ENCODE measurements at places on chromosomes 1 and 21.

DNA sequence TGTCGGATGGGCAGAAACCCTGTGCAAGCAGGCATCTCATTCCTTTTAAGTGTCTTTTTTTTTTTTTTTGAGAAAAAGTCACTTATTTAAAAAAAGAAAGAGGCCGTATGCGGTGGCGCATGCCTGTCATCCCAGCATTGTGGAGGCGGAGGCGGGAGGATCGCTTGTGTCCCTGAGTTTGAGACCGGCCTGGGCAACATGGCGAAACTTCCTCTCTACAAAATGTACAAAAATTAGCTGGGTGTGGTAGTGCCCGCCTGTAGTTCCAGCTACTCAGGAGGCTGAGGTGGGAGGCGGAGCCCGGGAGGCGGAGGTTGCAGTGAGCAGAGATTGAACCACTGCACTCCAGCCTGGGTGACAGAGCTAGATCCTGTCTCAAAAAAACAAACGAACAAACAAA is 1.7 kb downstream of the GPR137B start:
- H3K27me3 ChIP-seq: peaks cover 11% of the 10 kb centered on the region
- no peak for DNase-seq
- no peak overlapping the region for H3K27ac ChIP-seq

DNA sequence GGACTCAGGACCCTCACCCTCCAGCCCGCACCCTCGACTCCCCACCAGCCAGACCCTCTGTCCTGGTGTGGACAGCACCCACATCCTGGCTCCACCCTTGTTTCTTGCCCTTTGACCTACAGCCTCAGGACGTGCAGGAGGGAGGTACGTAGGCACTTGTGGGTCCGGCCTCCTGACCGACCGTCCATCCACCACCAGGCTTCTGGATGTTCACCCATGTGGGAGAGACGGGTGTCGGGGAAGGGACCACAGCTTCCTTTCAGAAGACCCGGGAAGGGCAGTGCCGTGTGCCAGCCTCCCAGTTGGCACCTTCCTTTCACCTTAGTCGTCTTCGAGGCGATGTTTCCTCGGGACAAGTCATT is 61.4 kb downstream of the PRKCZ start:
- H3K36me3 ChIP-seq: peaks cover 3% of the 10 kb centered on the region
- H3K4me3 ChIP-seq: no peak overlapping the region
- H3K4me1 ChIP-seq: peaks cover 11% of the 10 kb centered on the region
- no peak for DNase-seq

GRCh38 chr1:27372022-27372807 is 2.4 kb downstream of the FCN3 start:
- H3K27ac ChIP-seq: no peak overlapping the region
- no peak for DNase-seq
- H3K4me3 ChIP-seq: no peak overlapping the region
- H3K36me3 ChIP-seq: no peaks in the 10 kb centered on the region
- H3K4me1 ChIP-seq: peaks cover 18% of the 10 kb centered on the region
- H3K27me3 ChIP-seq: no peaks in the 10 kb centered on the region

- H3K4me3 ChIP-seq: peak overlapping the region; percentile 94
- peaks cover 20% of the 10 kb centered on the region for H3K4me1 ChIP-seq
- H3K27ac ChIP-seq: peak overlapping the region; percentile 92
- no peaks in the 10 kb centered on the region for H3K36me3 ChIP-seq
- DNase-seq: no peak
- no peaks in the 10 kb centered on the region for H3K27me3 ChIP-seq
Observed at GRCh38 chr1:150514260-150514659, 1.3 kb upstream of the FALEC start.

GRCh38 chr1:189185097-189185496 is 1292.6 kb downstream of the BRINP3 start:
- no peaks in the 10 kb centered on the region for H3K36me3 ChIP-seq
- H3K27ac ChIP-seq: no peak overlapping the region
- no peaks in the 10 kb centered on the region for H3K4me1 ChIP-seq
- no peak overlapping the region for H3K4me3 ChIP-seq
- H3K27me3 ChIP-seq: no peaks in the 10 kb centered on the region

DNA sequence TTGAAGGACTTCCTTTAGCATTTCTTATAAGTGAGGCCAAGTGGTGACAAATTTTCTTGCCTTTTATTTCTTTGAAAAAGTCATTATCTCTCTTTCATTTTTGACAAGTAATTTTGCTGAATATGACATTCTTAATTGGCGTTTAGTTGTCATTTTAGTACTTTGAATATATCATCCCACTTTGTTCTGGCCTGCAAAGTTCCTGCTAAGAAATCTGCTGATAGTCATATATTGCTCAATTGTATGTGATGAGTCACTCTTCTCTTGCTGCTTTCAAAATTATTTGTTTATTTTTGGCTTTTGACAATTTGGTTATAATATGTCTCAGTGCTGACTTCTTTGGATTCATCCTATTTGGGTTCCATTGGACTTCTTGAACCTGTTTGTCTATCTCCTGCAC is 312.6 kb downstream of the DUSP10 start:
- no peaks in the 10 kb centered on the region for H3K4me1 ChIP-seq
- peaks cover 6% of the 10 kb centered on the region for H3K36me3 ChIP-seq
- DNase-seq: no peak

GRCh38 chr21:36127250-36127904 is 7.5 kb upstream of the CBR3 start:
- no peak overlapping the region for H3K4me3 ChIP-seq
- peak overlapping the region; percentile 72 for H3K27ac ChIP-seq
- DNase-seq: no peak

- H3K27me3 ChIP-seq: no peaks in the 10 kb centered on the region
- no peaks in the 10 kb centered on the region for H3K4me1 ChIP-seq
- H3K36me3 ChIP-seq: no peaks in the 10 kb centered on the region
- DNase-seq: no peak
- no peak overlapping the region for H3K4me3 ChIP-seq
- H3K27ac ChIP-seq: no peak overlapping the region
Observed at GRCh38 chr1:86450847-86451246, 17.9 kb upstream of the CLCA1 start.

DNA sequence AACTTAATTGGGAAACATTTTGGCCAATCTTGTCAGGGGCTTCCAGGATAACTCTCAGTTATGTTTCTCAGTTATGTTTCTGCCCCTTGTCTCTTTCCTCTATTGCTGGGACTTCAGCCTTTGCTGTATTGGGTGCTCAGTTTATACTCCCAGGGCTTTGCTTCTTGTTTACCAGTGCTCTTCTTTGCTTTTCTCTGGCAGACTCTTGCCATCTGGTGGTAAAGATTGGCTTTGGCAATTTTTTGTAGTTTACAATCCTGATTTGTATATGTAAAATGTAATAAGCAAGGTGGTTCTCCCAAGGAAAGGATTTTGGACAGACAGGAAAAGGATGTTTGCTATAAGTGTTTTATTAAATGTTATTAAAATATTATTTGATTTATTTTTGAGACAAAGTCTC is 37.9 kb downstream of the FABP3 start:
- H3K27ac ChIP-seq: no peak overlapping the region
- no peaks in the 10 kb centered on the region for H3K27me3 ChIP-seq
- H3K4me3 ChIP-seq: no peak overlapping the region
- peak; percentile 13 for DNase-seq

GRCh38 chr1:214603819-214604252 is 841 bp downstream of the CENPF start:
- no peak for DNase-seq
- H3K4me3 ChIP-seq: peak overlapping the region; percentile 89
- H3K4me1 ChIP-seq: peaks cover 13% of the 10 kb centered on the region
- H3K27ac ChIP-seq: peak overlapping the region; percentile 94
- H3K27me3 ChIP-seq: no peaks in the 10 kb centered on the region

DNA sequence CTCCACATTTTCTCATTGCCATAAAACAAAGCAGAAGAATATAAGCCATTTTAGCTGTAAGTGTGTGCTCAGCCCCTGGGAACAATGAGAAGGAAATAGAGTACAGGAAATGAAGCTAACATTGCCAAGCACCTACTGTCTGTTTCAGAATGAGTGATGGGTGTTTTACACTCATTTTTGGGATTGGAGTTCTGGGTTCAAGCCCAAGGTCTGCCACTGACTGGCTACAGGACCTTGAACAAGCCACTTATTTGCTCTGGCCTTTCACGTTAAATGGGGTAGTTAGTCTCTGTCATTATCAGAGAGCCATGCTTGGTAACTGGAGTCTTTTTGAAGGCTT is 80.7 kb upstream of the KAZN start:
- no peak for DNase-seq
- H3K36me3 ChIP-seq: no peaks in the 10 kb centered on the region
- no peaks in the 10 kb centered on the region for H3K4me1 ChIP-seq
- no peak overlapping the region for H3K4me3 ChIP-seq
- H3K27ac ChIP-seq: no peak overlapping the region
- peaks cover 6% of the 10 kb centered on the region for H3K27me3 ChIP-seq

- no peak for DNase-seq
- H3K36me3 ChIP-seq: peaks cover 3% of the 10 kb centered on the region
- H3K4me3 ChIP-seq: no peak overlapping the region
- H3K27ac ChIP-seq: no peak overlapping the region
Observed at GRCh38 chr21:14557413-14557812, 11.3 kb upstream of the SAMSN1 start.

DNA sequence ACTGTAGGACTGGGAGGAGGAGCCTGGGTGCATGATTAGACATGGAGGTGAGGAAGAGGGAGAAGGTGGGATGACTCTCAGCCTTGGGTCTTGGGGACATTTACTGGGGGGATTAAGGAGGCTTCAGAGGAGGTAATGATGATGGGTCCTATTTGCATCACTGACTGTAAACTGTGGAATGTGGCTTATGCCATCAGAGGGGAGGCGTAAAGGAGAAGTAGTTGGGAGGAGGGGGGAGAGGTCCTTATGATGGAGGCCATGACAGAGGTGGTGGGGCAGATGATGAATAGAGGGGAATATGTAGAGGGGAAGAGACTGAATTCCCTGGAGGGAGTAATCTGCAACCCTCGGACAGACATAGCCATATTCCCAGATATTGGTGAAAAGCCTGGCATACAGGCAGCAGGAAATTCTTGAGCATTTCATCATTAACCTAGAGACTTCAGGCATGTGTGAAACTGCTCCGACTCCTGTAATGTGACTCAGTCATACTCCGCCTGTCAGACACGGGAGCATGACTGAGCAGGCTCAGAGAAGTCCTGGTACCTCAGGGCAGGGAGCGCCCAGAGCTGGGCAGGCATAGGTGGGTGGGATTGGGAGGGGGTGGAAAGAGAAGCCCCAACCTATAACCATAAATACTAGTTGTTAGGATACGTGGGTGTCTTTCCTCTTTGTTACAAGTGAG is 8.0 kb upstream of the LCE5A start:
- DNase-seq: no peak
- no peak overlapping the region for H3K4me3 ChIP-seq
- peaks cover 4% of the 10 kb centered on the region for H3K27me3 ChIP-seq
- no peaks in the 10 kb centered on the region for H3K4me1 ChIP-seq

- H3K4me1 ChIP-seq: no peaks in the 10 kb centered on the region
- no peak for DNase-seq
- no peaks in the 10 kb centered on the region for H3K36me3 ChIP-seq
- no peak overlapping the region for H3K27ac ChIP-seq
- H3K4me3 ChIP-seq: no peak overlapping the region
Observed at GRCh38 chr1:20578062-20578461, 10.8 kb upstream of the CDA start.
